ENCODE measurements at places on chromosomes 6 and 20. TPM values are rescaled to one million over a fixed set of nuclear protein-coding genes. Genes with fewer than 3 reads are reported as not detected.
A peak's percentile ranks its signal among the peaks of the same experiment; 100 is the strongest.

DNA sequence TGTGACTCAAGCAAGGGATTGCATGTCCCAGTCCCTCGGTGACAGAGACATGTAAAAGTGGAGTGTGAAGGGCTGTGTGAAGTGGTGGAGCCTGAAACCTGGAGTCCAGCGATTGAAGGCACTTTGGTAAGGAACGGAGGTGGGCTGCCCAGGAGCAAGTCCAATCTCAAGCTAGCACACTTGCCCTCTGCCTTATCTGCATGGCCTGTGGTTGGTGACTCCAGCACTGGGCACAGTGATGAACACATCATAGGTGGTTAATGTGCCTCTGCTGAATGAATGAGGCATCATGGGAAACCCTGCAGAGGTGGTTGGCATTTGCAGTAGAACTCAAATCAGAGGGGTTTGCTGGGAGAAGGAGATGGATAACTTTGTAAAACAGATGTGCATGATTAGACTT, 14.9 kb upstream of the ULBP3 start:
- DNase-seq = no peak

The PRR3 gene
- polyA plus RNA-seq = 29.2 TPM

DNA sequence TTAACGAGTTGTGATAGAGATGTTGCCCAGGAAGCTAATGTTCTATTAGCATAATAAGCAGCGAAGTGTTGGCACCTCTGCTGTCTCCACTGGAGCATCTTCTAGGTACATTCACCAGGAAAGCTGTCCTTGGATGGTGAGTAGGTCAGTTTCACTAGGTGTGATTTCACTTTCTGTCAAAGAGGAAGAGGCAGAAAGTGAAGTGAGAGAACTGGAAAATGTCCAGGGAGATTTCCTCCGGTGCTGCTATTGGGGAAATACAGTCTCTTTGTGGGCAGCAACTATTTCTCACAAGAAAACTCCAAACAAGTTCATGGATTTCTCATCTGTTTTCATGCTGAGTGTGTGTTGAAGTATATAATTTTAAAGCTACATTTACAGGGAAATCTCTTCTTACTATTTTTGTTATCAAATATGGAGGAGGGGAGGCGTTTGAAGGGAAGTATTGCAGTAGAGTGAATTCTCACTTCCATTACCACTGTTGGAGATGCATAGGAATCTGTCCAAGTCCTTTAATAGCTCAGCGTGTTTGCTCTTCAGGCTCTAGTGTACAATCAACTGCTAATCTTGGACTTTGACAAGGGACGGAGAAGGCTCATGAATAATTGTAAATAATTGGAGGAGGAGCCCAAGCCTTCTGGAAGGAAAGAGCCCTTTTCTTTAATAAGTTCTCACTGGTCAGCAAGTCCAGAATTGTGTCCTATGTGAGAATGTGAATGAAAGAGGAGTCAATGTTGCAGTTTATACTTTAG, 16.1 kb upstream of the TSBP1 start:
- no peak for DNase-seq

DNA sequence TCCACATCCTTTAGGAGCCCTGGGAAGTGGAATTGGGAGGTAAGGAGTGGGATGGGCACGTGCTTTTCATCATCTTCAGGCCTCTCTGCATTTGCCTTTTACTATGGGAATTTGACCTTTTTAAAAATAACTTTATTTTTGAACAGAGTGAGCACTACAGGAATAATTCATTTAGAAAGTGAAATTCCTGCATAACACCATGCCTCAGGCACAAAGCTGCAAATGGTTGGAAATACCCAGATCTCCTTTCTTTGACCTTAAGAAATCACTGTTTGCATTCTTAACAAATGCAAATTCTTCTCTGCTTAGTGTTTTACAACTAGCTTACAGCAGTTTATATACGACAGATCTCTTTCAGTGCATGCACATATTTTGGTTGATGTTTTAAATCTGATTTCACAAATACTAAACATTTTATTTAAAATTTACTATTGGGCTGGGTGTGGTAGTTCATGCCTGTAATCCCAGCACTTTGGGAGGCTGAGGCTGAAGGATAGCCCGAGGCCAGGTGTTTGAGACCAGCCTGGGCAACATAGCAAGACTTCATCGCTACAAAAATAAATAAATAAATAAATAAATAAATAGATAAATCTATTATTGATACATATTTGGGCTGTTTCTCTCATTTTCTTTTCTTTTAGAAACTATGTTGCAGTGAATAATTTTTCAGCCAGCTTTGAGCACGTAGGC, 24.5 kb downstream of the CST8 start:
- no peak for DNase-seq

The TRIM10 gene
- 0.44 TPM for polyA plus RNA-seq

DNA sequence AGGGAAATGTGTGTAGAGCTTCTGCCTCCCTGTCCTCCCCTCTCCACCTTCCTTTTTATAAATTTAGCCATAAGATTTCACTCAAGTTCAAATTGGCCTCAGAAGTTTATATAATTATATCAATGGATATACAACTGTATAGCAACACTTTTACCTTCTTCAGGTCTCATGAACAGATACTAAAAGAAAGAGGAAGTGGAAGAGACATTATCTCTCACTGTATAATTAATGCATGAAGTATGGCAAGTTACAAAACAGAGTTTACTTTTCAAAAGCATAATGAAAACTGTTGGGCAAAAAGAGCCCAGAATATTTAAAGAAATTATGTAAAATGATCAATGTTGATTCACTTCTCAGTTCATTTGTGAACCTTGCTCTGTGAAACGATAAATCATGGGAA, 99.7 kb downstream of the PDE7B start:
- DNase-seq = no peak

The OR2J3 gene
- not detected for polyA plus RNA-seq

DNA sequence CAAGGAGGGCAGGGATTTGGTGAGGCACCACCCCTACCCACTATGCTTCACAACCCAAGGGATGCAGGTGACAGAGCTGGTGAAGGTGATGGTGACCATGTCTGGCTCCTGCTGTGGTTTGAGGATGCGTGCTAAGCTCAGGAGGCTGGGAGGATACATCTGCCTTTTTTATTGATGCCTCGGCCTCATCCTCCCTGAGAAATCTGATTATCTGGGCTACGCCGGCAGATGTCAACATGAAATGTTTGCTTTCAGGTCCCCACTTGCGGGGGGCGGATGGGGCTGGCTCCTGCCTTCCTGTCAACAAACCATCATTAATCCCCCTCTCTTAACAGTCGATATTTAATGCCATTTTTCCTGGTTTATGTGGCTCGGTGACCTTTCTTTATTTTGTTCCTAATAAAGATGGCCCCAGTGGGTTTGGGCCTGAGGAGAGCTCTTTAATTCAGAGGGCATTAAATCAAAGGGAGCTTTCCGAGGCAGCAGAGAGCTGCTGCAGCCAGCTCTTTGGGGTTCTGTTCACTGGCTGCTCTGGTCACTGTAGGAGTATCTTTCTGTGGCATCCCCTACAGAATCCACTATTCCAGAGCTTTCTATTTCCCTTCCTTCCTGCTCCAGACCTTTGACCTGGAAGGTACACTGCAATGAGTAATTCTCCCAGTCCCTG, 33.5 kb upstream of the LRFN2 start:
- no peak for DNase-seq

DNA sequence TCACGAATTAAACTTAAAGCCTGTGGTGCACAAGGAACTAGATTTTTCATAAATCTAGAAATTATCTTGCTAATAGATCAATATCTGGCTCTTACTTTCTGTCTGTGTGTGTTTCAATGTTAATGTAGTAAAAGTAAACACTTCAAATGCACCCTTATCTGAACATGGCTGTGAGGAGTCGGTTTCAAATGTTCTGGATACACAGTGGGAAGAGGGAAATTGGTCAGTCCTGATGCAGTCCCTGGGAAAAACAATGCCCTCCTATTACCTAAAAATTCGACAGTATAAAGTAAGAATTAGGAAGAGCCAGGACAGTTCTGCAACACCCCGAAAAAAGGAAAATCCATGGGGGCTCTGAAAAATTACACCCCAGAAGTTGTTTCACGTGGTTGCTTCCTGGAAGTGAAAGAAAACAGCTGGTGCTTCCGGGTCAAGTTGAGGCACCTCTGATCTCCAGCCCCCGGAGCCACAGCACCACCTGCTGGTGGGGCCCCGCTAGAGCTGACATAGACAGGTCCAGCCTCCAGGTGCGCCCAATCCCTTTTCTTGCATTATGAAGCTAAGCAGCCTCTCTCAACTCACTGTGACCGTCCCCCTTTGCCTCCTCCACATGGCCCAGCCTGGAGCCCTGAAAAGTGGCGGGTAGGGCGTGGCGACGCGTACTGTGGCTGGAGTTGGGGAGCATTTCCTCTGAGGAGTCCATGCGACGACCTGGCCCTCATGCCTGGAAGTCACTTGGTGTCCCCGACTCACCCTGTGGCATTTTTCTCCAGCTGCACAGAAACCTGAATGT, 8.3 kb downstream of the SEMG2 start:
- no peak for DNase-seq

DNA sequence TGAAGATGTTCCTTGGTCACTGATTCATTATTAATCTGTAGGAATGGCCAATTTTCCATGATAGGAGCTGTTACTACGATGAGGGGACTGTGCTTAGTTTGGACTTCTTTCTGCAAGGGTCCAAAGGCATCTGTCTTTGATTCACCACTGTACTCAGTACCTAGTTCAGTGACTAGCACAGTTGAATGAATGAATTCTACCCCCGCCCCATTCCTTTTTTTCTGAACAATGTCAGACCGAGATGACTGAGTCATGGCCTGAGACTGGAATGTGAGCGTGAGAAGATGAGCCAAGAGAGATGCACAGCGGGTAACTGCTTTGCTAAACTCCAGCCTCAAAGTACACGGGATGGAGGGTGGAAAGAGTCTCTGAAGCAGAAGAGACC, 419 bp upstream of the SNHG17 start:
- DNase-seq = no peak

DNA sequence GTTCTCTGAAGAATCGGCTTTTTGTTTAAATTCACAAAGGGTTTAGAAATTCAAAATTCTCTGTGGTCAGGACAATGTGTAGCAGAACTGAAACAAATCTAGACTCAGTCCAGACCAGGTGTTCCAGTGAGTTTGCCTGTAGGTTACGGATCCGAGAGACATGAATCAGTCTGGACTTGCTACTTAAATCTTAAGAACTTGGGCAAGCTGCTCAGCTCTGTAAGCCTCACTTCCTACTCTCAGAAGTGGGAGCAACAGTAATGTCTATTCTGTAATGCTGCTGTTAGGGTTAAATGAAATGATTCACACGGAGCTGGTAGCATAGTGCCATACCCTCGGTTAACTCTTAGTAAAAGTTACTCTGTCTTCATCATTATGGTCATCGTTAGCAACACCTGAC, 37.7 kb downstream of the HECA start:
- DNase-seq = no peak

- peak; percentile 77 for DNase-seq
Observed at GRCh38 chr6:36848658-36849441, 9.6 kb upstream of the CPNE5 start.

GRCh38 chr6:79898076-79898475, 49.3 kb downstream of the ELOVL4 start:
- no peak for DNase-seq

DNA sequence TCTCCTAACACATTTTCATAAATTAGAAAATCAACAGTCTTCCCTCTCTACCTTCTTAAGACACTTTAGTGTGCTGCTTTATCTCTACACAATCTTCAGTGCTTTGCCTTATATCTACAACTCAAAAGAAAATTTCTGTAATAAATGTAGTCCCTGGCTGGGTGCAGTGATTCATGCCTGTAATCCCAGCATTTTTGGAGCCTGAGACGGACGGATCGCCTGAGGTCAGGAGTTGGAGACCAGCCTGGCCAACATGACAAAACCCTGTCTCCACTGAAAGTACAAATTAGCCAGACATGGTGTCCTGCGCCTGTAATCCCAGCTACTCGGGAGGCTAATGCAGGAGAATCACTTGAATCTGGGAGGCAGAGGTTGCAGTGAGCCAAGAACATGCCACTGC, 9.7 kb upstream of the EDN1 start:
- DNase-seq = no peak

The SYCP2L gene
- 5.7 TPM for polyA plus RNA-seq

- DNase-seq = no peak
Observed at GRCh38 chr6:3210024-3210610, 17.3 kb downstream of the TUBB2B start.

Data from renal pelvis (tissue), 12 donors.